ENCODE measurements at places on chromosomes 13 and 19.
A peak's percentile ranks its signal among the peaks of the same experiment; 100 is the strongest.

DNA sequence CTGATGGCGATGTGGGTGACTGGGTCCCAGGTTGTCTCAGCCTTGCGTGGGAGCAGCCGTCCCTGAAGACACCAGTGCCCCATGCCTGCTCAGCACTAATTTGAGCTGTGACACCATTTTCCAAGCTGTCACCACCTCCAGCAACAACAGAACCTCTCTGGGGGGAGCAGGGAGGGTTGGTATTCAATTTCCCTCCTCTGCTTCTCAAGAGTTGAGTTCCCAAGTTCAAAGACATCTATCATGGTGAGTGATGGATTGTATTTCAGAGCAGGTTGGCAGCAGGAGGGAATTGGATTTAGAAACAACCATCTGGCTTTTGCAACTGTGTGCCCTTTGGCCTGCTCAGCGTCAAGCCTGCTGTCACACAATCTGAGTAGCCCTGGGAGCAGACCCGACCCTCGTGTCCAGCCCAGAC, 46.9 kb upstream of the UQCRFS1 start:
- DNase-seq, result no peak

GRCh38 chr13:77298426-77298825, 28.5 kb downstream of the MYCBP2 start:
- no peak for DNase-seq

GRCh38 chr13:29567411-29567810, 28.1 kb downstream of the SLC7A1 start:
- no peak for DNase-seq

GRCh38 chr19:4844348-4845179, 13.1 kb upstream of the TICAM1 start:
- DNase-seq, result no peak

GRCh38 chr19:47229676-47230053, 1.3 kb downstream of the BBC3 start:
- DNase-seq, result no peak

- no peak for DNase-seq
Measured at GRCh38 chr13:43661161-43661830, 125.5 kb downstream of the ENOX1 start.

DNA sequence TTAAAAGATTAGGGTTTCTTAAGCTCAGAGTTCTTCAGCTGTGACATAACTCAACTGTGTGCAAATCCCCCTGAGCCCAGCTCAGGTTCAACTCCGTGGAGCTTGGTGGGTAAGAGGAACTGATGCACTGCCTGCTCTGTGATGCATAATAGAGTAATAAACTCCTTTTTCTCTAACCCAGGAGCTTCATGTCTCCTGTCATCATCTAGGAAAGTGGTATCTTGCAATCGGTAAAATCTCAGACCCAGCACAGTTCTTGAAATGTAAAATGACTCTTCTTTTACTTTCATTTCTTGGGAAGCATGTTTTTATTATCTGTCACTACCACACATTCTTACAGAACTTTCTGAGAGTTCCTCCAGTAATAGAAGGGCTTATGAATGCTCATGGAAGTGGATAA, 123.8 kb upstream of the PCDH9 start:
- no peak for DNase-seq

DNA sequence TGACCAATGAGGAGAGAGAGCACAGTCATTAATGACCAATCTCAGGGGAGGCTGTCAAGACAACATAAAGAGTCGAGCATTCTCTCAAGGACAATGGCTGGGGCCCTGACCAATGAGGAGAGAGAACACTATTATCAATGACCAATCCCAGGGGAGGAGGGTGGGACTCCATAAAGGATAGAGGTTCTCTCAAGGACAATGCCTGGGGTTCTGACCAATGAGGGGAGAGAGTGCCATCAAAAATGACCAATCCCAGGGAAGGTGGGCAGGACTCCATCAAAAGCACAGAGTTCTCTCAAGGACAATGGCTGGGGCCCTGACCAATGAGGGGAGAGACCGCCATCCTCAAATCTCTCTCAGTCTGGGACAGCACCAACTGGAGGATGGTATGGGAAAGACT, 3.3 kb upstream of the KLK11 start:
- DNase-seq, result no peak

- no peak for DNase-seq
Measured at GRCh38 chr13:104648291-104648690, 1582.1 kb upstream of the SLC10A2 start.

- peak; percentile 85 for DNase-seq
Measured at GRCh38 chr19:19531951-19532805, 3.5 kb downstream of the YJEFN3 start.

- DNase-seq, result no peak
Measured at GRCh38 chr13:87671753-87672605, 808 bp downstream of the SLITRK5 start.

DNA sequence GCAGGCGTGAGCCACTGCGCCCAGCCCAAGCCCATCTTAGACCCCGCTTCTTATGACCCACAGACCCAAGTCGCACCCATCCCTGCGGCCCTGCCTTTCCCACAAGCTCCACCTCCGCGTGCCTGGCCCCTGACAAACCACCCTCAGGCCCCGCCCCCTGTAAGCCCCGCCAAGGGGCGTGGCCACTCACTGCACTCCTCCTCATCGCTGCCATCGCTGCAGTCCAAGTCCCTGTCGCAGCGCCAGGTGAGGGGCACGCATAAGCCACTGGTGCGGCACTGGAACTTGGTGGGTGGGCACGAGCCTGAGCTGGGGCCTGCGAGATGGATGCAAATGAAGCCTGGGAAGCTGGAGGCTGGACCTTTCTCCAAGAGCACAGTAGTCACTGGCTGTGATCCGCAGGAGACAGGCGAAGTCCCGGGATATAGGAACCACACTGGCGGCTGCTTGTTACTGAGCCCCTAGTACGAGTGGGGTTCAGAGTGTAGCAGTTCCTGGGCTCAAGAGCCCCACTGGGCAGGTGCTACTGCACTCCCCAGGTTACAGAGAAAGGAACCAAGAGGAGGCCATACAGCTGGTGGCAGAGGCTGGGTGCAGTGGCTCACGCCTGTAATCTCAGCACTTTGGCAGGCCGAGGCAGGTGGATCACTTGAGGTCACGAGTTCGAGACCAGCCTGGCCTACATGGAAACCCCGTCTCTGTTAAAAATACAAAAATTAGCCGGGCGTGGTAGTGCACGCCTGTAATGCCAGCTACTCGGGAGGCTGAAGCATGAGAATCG, 3.1 kb downstream of the CD320 start:
- no peak for DNase-seq

GRCh38 chr19:51417810-51418157, 342 bp upstream of the SIGLEC10 start:
- DNase-seq, result no peak

GRCh38 chr13:26660766-26661165, 99.8 kb downstream of the GPR12 start:
- no peak for DNase-seq

DNA sequence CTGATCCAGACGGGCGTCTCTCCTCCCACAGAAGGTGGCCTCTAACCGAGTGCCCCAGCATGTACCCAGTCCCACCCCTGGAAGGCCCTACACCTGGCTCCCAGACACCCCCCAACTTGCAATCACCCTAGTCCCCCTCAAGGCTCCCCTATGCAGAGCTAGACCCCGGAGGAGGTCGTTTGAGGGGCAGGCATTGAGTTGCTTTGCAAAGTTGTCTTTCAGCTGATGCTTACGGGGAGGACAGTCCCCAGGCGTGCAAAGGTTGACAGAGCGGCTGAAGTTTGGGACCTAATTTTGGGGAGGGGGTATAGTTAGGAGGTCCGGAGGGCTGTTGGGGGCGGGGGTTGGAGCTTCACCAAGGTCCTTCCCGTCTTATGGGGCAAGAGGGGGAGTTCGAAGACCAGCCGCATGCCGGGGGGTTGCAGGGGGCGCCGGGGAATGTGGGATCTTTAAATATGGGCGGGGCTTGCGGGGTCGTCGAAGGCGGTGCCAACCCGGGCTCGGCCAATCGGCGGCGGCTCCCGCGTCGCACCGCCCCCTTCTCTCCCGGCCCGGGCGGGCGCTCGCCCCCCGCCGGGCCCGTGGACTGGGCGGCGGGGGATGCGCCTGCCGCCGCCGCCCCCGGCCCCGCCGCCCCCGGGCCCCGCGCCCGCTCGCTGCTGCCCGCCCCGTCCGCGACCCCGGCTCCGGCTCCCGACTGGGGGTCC, at the start of gene KCNN1:
Gene KCNN1, plus strand, starts transcription at position 558 of the 707 bp plus-strand sequence. CDS start 6,782 bp downstream, outside the sequence.
- DNase-seq, result no peak

DNA sequence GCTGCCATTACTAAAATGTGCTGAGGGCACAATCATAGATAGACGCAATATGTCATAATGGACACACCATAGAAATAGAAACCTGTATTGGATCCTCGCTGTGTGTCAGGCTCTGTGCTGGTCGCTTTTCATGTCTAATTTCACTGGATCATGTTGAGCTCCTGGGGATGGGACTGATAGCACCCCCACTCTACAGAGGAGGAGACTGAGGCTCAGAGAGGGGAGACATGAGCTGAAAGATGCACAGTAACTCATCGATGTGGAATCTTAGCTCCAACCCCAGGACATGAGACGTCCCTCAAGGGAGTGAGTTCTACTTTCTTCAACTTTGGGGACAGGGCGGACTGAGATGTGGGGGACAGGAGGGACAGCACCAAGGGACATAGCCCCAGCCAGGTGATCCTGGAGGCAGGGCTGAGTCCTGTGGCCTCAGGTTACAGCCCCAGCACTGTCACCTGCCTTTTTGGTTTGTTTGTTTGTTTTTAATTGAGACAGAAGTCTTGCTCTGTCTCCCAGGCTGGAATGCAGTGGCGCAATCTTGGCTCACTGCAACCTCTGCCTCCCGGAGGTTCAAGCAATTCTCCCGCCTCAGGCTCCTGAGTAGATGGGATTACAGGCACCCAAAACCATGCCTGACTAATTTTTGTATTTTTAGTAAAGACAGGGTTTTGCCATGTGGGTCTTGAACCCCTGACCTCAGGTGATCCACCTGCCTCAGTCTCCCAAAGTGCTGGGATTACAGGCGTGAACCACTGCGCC, 6.6 kb upstream of the GIPC1 start:
- DNase-seq, result no peak

- DNase-seq, result no peak
Measured at GRCh38 chr13:35766663-35767062, 290.2 kb upstream of the MAB21L1 start.

- no peak for DNase-seq
Measured at GRCh38 chr13:28717170-28717569, 1.6 kb downstream of the SLC46A3 start.

DNA sequence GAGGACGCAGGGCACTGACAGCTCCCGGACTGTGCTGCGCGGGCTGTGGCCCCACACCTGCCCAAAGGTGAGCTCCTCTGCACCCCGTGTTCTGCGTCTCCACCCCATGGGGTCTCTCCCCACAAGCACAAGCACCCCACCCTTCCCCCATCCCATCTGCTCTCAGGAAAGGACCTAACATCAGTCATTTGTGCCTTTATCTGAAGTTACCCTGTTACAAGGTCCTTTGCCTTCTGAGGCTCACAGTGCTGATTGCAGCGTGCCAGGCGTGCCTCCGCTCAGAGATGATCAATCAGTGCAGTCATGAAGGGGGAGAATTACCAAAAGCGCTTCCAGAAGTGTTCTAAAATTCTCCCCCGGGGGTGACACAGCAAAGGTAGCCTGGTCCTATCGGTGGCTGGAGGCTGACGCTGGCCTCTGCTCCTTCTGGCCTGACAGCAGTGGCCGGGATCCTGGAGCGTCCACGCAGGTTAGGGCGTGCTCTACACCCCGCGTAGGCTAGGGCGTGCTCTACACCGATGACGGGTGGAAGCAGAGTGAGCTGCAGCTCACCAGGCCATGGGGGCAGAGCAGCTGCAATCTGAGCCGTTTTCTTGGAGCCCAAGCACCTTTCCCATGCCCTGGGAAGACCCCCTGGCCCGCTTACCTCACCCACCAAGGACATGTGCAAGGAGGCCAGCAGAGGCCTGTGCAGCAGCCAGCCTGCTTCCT, 84.7 kb upstream of the TM9SF2 start:
- DNase-seq, result no peak

- DNase-seq, result no peak
Measured at GRCh38 chr13:94173312-94173854, 306.1 kb downstream of the DCT start.

DNA sequence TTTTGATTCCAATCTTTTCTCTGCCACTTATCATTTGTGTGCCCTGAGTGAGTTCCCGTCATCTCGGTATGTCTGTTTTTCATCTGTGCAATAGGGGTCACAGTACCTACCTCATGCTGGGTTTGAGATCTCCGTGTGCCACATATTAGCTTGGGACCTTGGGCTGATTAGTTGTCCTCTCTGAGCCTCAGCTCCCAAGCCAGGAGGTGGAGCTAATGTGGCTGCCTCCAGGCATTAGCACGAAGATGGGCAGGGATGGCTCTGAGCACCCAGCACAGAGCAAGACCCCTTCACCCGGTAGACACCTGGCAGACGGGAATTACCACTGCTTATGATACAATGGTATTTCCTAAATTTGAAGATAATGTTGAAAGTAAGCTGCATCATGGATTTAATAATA, 35.8 kb upstream of the XPO4 start:
- DNase-seq, result no peak

DNA sequence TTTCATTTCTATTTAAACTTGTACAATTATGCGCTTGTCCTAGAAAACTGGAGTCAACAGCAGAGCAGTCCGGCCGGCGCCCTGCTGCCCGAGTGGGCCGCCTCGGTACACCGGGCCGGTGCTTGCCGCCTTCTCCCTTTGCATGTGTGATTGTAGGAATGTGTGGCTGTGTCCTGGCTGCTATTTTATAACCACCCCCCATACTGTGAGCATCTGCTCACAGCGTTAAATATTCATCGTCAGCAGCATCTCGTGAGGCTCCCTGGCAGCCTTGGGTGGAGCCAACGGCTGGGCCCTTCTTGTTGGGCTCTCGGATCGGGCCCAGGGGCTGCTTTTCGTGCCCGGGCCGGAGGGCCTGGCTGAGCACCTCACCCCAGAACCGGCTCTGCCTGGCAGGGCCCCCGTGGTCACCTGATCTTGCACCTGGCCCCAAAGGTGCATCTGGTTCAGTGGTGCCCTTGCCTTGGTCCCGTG, 10.6 kb downstream of the PIAS4 start:
- DNase-seq, result no peak

DNA sequence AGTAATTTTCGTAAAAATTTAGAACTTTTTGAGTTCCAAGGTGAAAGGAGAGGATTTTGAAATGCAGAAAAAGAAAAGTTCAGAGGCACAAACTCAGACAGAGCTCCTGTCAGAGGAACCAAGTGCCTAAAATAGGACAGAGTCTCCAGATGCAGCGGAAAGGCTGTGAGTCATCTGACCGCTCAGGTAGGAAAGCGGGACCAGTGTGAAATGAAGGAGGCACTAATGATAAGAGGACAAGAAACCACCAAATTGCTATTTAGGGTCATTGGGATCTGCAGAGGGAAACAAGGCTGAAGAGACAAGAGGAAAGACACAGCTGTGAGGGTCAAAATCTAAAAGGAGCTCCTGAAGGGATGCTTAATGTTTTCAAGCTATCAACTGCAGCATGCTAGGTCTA, 34.9 kb downstream of the IRS2 start:
- DNase-seq, result no peak

- DNase-seq, result no peak
Measured at GRCh38 chr13:40819797-40820315, 30.4 kb downstream of the SLC25A15 start.

GRCh38 chr13:102935896-102936321, 90.1 kb downstream of the ERCC5 start:
- no peak for DNase-seq

GRCh38 chr13:24985896-24986295, 110.0 kb upstream of the PABPC3 start:
- DNase-seq, result no peak
